ENCODE measurements at places on chromosomes 2 and 18. TPM values are rescaled to one million over a fixed set of nuclear protein-coding genes. Genes with fewer than 3 reads are reported as not detected.

The ADCYAP1 gene
- total RNA-seq: not detected

The OXER1 gene
- total RNA-seq: under 0.01 TPM

The DOCK10 gene
- total RNA-seq: 13.8 TPM

The OTOS gene
- total RNA-seq: not detected

The GAL3ST2 gene
- total RNA-seq: not detected

The HS6ST1 gene
- 47.3 TPM for total RNA-seq

The SEPTIN10 gene
- 51.0 TPM for total RNA-seq

The ABCB11 gene
- not detected for total RNA-seq

The IL1B gene
- total RNA-seq: 0.45 TPM

The TUBA4B gene
- not detected for total RNA-seq

The MC4R gene
- 0.15 TPM for total RNA-seq

The PDE1A gene
- total RNA-seq: not detected

The TMEM200C gene
- 1.5 TPM for total RNA-seq

The SERPINB4 gene
- total RNA-seq: not detected

The TTL gene
- total RNA-seq: 33.0 TPM

The TCF23 gene
- total RNA-seq: not detected
